Pulmonary artery endothelial cell (primary cell): ENCODE measurements at places on chromosomes 5 and 9.

DNA sequence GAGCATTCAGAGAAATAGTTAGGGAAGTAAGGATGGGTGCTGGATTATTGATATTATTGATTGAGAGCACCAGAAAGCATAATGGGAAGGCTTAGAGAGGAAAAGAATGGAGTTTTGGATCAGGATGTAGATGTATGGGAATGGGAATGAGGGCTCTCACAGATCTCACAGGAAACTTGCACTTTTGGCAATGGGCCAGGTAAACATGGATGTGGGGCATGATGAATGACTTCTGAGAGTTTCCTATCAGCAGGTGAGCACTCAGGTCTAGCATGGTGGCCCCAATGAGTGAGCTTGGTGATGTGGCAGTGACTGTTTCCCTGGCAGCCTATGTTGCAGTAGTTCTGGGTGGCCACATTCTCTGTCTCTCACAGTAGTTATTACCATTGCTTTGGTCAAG, 283.8 kb downstream of the FBXL7 start:
- DNase-seq, result no peak

DNA sequence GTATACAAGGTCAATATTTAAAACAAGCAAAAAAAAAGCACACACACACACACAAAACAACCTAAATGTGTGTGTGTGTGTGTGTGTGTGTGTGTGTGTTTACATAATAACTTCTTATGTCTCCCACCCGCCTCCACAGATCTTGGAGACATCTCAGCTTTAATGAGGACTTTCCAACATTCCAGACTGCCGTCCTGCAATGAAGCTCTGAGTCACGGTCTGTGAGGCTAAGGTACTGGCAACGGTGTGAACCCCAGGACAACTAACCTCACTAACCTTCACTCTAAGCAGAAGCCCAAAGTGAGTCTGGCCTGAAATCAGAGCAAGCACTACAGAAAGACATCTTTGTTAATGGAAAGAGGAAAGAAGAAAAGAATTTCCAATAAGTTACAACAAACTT, 22.3 kb downstream of the ZNF474 start:
- no peak for DNase-seq

DNA sequence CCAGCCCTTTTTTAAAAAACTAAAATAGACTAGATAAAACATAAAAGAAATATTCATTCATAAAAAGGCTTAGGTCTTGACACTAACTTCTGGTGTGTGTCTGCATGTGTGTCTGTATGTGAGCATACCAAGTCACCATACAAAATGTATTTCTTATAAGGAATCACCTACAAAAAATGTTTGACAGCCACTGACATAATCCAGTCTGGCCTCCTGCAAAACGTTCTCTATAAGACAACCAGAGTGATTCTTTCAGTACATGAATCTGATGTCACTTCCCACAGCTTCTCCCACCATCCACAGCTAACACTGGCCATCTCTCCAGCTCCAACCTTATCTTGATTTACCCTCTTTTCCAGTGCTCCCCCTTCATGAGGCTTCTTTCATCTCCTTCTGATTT, 192.3 kb downstream of the TLE1 start:
- no peak for DNase-seq

DNA sequence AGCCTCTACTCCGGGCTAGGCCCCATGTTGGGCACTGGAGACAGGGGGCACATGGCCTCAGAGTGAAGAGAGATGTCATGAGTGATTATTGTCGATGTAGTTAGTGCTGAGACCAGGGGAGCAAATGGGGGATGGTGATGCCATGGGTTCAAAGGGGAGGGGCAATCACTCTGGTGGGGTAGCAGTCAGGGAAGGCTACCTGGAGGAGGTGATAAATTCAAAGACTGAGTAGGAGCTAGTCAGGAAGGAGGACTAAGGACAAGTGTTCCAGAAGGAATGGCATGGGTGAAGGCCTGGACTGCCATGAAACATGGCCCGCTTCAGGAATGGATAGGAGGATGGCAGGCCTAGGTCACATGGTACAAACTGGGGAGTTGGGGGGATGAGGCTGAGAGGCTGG, 41.6 kb downstream of the C9orf50 start:
- DNase-seq, result no peak

GRCh38 chr9:73269430-73270101, 117.9 kb downstream of the ANXA1 start:
- DNase-seq, result no peak

DNA sequence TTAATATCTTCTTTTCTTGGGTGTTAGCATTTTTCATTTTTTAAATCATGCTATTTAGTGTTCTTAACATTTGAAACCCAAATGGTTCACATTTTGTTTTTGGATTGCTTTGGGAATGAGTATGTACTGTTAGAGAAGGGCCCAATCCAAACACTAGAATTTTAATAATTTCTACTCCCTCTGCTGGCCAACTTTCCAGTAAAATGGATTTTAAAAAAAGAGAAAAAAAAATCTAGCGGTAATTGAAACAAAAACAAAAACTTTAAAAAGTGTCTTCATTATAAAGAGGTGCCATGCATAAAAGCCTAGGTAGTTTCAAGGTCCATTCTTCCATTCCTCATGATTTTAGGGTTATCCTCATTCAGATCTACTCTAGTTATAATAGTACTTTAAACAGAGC, 32.1 kb upstream of the RICTOR start:
- no peak for DNase-seq

DNA sequence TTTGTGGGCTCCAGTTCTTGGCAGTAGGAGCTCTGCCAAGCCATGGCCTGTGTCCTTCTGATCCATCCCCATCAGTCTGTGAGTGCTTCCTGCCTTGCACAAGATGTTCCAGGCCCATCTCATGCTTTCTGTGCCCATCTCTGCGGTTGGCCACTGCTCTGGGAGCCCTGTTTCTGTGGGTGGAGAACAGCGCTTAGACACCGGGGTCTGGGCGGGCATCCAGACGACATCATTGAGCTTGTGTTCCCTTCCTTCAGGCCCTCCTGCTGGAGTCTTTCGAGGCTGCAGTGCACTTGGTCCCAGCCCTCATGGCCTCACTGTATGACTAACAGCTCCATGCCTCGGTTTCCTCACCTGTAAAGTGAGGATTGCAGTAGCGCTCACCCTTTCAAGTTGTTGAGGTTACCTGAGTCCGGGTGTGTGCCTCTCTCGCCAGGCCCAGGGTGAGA, 14.9 kb upstream of the CARD19 start:
- no peak for DNase-seq

GRCh38 chr5:108830705-108831276, 83.1 kb downstream of the FER start:
- DNase-seq, result no peak

- DNase-seq, result no peak
Measured at GRCh38 chr9:92299116-92299515, 5.6 kb upstream of the IARS1 start.

DNA sequence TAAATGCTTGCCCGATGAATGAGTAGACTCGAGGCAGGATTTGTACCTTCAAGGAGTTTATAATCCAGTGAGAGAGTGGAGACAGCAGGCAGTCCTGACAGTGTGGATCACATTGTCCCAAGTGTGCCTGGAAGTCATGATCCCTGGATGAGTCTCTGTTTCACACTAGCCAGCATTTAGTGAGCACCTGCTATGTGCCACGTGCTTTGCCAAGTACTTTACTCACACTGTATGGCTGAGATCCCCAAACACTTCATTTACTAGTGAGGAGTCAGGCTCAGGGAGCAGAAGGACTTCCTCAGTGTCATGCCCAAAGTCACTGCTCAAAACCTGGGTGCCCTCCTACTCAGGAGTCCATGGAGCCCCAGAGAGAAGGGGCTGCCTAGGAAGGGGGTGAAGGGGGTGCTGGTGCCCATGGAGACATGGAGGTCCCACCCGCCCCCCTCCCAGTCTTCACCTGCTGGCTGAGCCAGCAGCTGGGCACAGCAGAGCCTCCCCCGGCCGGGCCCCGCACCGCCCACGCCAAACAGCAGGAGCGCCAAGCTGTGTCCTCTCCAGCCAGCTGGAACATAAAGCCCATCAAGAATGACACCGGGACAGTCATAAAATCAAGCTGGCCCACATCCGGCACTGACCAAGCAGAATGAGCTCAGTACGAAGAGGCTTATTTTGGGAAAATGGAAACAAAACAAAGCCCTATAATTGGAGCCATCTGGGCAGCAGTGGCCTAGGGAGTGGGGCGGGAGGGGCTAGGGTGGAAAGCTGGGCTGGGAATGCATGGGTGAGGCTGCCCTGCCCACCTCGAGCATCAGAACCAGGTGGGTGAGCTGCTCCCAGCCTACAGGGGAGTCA, 10.6 kb downstream of the LAMC3 start:
- no peak for DNase-seq

GRCh38 chr5:88290801-88291200, 22.2 kb upstream of the TMEM161B start:
- DNase-seq, result no peak

GRCh38 chr9:6229619-6230018, 14.0 kb downstream of the IL33 start:
- peak; percentile 85 for DNase-seq
